Colonic mucosa (tissue), 4 donors: ENCODE measurements at places on chromosomes 7 and 10. TPM values are rescaled to one million over a fixed set of nuclear protein-coding genes. Genes with fewer than 3 reads are reported as not detected.

DNA sequence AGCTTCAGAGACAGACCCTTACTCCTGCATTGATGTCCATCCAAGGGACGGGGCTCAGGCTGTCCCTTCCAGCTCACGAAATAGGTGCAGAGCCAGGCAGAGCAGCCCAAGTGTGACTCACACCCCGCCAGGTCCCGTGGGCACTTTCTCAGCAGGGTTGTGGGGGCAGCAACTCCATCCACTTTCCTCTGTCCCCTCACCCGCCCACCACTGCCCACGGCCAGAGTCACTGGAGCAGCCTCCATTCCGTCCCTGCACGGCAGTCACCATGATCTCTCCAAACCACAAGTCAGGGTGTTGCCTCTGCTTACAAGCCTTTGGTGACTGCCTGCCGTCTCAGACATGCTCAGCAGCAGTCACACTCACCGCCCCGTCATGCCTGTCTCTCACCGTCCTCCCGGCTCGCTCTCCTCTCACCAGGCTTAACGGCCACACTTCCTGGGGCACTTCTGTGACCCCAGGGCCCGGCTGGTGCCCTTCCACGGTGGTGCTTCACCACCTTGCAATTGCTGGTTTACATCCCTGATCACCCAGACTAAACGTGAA, 39.3 kb downstream of the CALML3 start:
- no peak overlapping the region for H3K4me3 ChIP-seq
- no peak overlapping the region for H3K27ac ChIP-seq
- H3K27me3 ChIP-seq, result no peaks in the 10 kb centered on the region
- no peaks in the 10 kb centered on the region for H3K4me1 ChIP-seq

GRCh38 chr10:133509700-133510099, 17.5 kb upstream of the CYP2E1 start:
- no peak overlapping the region for H3K27ac ChIP-seq
- DNase-seq, result no peak
- no peaks in the 10 kb centered on the region for H3K36me3 ChIP-seq
- H3K27me3 ChIP-seq, result no peaks in the 10 kb centered on the region
- no peaks in the 10 kb centered on the region for H3K4me1 ChIP-seq
- H3K4me3 ChIP-seq, result no peak overlapping the region

DNA sequence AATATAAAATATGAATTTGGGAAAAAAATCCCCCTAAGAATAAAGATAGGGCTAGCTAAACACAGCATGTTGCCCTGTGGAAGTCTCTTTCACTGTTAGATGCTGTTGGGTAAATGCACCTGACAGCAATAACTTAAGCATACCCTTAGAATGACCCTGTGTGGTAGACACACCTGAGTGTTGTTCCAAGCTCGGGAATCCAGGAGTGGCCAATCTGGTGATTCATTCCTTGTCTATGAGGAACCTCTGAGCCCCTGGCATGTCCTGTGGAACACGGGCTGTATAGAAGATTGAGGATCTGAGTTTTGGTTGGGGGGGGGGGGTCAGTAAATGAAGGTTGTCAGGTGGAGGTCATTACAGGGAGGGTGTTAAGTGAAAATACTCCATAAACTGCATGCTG, 730.0 kb upstream of the IGFBP3 start:
- no peaks in the 10 kb centered on the region for H3K4me1 ChIP-seq
- H3K27ac ChIP-seq, result peak overlapping the region; percentile 8
- no peak overlapping the region for H3K4me3 ChIP-seq
- no peaks in the 10 kb centered on the region for H3K36me3 ChIP-seq
- peak; percentile 69 for DNase-seq

DNA sequence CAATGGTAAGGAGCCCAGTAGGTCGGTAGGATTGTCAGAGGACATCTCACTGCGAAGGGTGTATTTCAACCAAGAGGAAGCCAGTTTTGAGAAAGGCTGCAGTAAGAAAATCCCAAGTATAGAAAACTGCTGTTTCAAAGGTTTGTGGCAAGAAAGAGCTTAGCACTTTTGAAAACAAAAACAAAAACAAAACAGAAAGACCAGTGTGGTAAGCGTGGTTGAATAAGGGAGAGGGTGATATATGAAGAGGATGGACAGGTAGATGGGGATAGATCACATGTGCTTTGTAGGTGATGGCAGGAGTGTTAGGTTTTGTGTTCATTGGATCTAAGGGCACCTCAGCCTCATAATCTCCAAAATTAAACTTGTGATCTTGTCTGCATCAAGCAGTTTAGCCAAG, 141.6 kb upstream of the WNT16 start:
- no peaks in the 10 kb centered on the region for H3K4me1 ChIP-seq
- H3K4me3 ChIP-seq, result no peak overlapping the region
- no peaks in the 10 kb centered on the region for H3K27me3 ChIP-seq
- H3K27ac ChIP-seq, result no peak overlapping the region

DNA sequence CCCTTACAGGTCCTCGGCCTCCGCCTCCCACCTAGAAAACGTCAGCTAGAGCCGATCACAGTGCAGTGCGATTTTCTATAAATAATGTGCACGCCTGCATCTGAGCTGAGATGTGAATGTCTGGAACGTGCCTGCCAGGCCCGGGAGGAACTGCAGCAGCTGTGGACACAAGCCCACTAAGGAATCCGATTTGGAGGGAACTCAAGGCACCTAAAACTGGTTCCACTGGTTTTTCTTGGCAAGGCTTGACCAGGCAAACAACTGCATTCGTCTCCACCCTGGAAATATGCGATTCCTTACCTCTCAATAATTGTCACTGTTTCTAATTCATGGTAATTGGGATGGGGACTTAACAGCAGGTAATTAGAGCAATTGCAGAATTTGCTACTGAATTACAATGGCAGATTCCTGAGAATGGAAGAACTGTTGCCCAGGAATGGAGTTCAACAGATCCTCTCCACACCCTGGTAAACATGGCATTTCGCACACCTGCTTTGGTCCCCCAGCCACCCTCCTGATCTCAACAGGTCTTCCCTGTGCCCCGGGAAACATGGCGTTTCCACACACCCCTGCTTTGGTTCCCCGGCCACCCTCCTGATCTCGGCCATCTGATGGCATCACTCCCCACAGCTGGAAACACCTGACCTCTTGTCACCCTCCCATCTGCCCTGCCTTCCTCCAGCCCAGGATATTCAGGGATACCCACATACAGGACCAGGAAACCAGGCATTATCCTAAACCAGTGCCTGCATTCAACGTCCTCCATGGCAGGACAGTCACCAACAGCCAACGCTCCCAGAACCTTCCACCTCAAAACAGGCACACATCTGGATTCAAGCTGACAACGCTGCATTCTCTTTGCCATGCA, 76.0 kb downstream of the DIP2C start:
- no peaks in the 10 kb centered on the region for H3K4me1 ChIP-seq
- peak; percentile 82 for DNase-seq
- no peak overlapping the region for H3K27ac ChIP-seq
- H3K4me3 ChIP-seq, result no peak overlapping the region
- no peaks in the 10 kb centered on the region for H3K27me3 ChIP-seq
- H3K36me3 ChIP-seq, result no peaks in the 10 kb centered on the region

Gene SPDYE9
- total RNA-seq, result not detected

Gene CTAGE6
- total RNA-seq, result not detected

Gene BMPER
- 1.3 TPM for total RNA-seq
